ENCODE measurements at places on chromosomes 7 and 10. TPM values are rescaled to one million over a fixed set of nuclear protein-coding genes. Genes with fewer than 3 reads are reported as not detected.

Gene VAX1
- 1.5 TPM for total RNA-seq

Gene SUGCT
- total RNA-seq: 0.77 TPM

Gene BPGM
- total RNA-seq: 16.3 TPM

Gene ZNF438
- total RNA-seq: 1.7 TPM

All from A549 treated with GW870086 at 1 μM for 4 hours (cell line).